ENCODE measurements at places on chromosomes 11 and 22.

- no peak for DNase-seq
Observed at GRCh38 chr22:46600273-46600796, 19.9 kb upstream of the GRAMD4 start.

DNA sequence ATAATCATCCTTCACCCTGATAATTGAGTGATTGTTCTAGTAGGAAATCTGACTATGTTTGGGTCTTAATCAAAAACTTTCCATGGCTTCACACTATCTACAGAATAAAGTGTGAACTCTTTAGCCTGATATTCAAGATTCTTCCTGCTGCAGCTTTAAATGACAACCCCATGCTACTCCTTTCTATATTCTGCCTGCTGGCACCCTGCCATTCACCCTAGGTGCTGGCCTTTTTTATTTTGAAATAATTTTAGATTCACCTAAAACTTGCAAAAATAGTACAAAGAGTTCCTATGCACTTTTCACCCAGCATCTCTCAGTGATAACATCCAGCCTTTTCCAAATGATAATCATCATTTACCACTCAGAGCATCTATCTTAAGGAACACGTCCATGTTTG lies 363.4 kb upstream of the NARS2 start:
- DNase-seq: no peak

GRCh38 chr11:82234256-82234655 lies 499.4 kb downstream of the FAM181B start:
- no peak for DNase-seq

DNA sequence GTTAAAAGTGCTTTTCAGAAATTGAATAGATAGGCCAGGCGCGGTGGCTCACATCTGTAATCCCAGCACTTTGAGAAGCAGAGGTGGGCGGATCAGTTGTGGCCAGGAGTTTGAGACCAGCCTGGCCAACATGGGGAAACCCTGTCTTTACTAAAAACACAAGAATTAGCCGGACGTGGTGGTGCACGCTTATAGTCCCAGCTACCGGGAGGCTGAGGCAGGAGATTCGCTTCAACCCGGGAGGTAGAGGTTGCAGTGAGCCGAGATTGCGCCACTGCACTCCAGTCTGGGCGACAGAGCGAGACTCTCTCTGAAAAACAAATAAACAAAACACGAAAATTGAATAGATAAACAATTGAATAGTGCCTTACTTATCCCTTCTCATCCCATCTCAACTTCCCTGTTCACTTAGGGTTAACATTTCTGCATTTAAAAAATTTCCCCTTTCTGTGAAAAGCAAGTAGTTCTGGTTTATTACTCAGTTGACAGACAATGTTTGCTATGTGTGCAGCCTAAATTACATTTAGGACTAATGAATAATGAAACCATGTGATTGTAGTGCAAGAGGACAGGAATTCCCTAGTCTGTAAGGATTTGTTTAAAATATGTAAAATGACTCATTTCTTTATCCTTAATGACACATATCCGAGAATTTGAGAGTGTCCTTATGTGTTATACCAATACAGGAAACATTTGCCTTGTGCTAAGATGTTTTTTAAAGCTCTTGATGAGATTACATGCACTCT lies 6.0 kb downstream of the RNF169 start:
- DNase-seq: no peak

- DNase-seq: no peak
Observed at GRCh38 chr22:20249797-20250354, 18.2 kb downstream of the RTN4R start.

DNA sequence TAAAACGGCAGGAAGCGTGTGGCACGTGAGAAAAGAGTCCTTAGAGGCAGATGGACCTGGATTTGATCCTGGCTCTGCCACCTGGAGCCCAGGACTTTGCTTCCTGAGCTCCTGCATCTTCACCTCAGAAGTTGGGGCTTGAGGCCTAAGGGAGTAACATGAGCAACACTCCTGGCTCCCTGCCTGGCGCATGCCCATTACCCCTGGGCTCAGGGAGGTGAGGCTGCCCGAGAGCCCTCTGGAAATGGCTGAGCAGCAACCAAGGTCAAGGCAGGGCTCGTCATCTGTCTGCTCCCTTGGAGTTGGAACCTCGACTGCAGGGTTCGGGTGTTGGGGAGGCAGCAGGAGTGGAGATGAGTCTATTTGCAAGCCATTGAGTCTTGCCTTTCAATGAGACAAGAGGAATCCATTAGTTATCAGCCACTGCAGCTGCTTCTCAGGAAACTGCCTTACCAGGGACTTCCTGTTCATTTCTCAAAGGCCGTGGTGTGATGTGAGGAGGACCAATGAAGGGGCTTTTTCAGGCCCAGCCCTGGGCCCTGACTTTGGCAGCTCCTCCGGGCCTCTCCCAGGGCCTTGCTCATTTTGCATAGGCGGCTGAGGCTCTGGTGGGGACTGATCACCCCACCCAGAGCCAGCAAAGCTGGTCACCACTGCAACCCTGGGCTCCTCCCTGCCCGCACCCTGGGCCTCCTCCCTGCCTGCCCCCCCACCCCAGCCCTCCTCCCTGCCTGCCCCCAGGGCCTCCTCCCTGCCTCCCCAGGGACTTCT lies 6.4 kb downstream of the FADS2 start:
- DNase-seq: no peak

DNA sequence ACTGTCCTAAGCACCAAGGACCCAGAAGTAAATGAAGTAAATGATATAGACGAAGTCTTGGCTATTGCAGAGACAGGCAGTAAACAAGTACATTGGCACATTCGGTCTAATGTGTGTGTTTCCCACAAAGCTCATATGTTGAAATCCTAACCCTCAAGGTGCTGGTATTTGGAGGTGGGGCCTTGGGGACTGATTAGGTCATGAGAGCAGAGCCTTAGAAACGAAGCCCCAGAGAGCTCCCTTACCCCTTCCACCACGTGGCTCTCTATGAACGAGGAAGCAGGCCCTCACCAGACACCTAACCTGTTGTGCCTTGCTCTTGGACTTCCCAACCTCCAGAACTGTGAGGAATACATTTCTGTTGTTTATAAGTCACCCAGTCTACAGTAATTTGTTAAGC lies 14.9 kb downstream of the CLMP start:
- no peak for DNase-seq
